ENCODE measurements at places on chromosomes 2 and 18. TPM values are rescaled to one million over a fixed set of nuclear protein-coding genes. Genes with fewer than 3 reads are reported as not detected.

Gene PRSS56
- not detected for total RNA-seq

Gene UGP2
- 71.5 TPM for total RNA-seq

Gene CSRNP3
- total RNA-seq: not detected

Gene PROM2
- total RNA-seq: not detected

Gene CD226
- 57.7 TPM for total RNA-seq

Gene VAMP5
- total RNA-seq: 27.9 TPM

Gene SCN3A
- 0.16 TPM for total RNA-seq

Gene TUBA4B
- not detected for total RNA-seq

Gene AQP12A
- total RNA-seq: not detected

Gene MBP
- 45.9 TPM for total RNA-seq

Gene PSD4
- total RNA-seq: 194 TPM

Gene PIEZO2
- not detected for total RNA-seq

Gene SCN9A
- total RNA-seq: not detected

Gene DCAF17
- total RNA-seq: 18.9 TPM

Gene RAPH1
- total RNA-seq: 1.9 TPM

Gene CD8B
- 260 TPM for total RNA-seq
